Cerebellum (tissue), 4 donors: ENCODE measurements at places on chromosomes 2 and 18. TPM values are rescaled to one million over a fixed set of nuclear protein-coding genes. Genes with fewer than 3 reads are reported as not detected.

Gene AMER3
- total RNA-seq: 25.7 TPM

Gene HES6
- 45.3 TPM for total RNA-seq

Gene NEU2
- not detected for total RNA-seq

Gene FAM161A
- total RNA-seq: 16.4 TPM

Gene NEU4
- total RNA-seq: 0.82 TPM

Gene DOK6
- 39.6 TPM for total RNA-seq

Gene C18orf54
- total RNA-seq: 12.1 TPM

Gene CD28
- total RNA-seq: 1.00 TPM

Gene TIA1
- 432 TPM for total RNA-seq

Gene COL4A3
- 5.4 TPM for total RNA-seq

Gene KIAA2012
- total RNA-seq: 1.00 TPM

Gene SOX11
- total RNA-seq: 146 TPM

Gene FMNL2
- 74.9 TPM for total RNA-seq

Gene CHRNA1
- not detected for total RNA-seq

Gene ACOXL
- total RNA-seq: 0.18 TPM

Gene CYP26B1
- 47.5 TPM for total RNA-seq

Gene ST6GAL2
- total RNA-seq: 139 TPM

Gene UGT1A4
- not detected for total RNA-seq

Gene DSC2
- total RNA-seq: 7.2 TPM

Gene KCNS3
- total RNA-seq: 4.6 TPM

Gene SPP2
- total RNA-seq: not detected

Gene CAPN14
- total RNA-seq: 2.8 TPM

Gene TMEM178A
- 26.8 TPM for total RNA-seq

Gene CDH7
- 39.9 TPM for total RNA-seq

Gene AQP4
- 84.5 TPM for total RNA-seq

Gene SERPINB3
- total RNA-seq: not detected

Gene SLC9A2
- total RNA-seq: 0.36 TPM

Gene OTX1
- not detected for total RNA-seq

Gene DNPEP
- 15.0 TPM for total RNA-seq

Gene RESP18
- 1.1 TPM for total RNA-seq

Gene TMEM247
- total RNA-seq: not detected

Gene TRIM43
- total RNA-seq: 1.1 TPM

Gene CFAP53
- total RNA-seq: 1.7 TPM

Gene SP9
- total RNA-seq: 0.09 TPM
